Caki2 (cell line): ENCODE measurements at places on chromosomes 7 and 10. TPM values are rescaled to one million over a fixed set of nuclear protein-coding genes. Genes with fewer than 3 reads are reported as not detected.

Gene NXPH1
- total RNA-seq, result 0.14 TPM in 1 of 2 replicates, not detected in the other

Gene ARHGEF5
- total RNA-seq, result 8.7 and 10.6 TPM in 2 replicates

Gene FAM25C
- not detected in 2 replicates for total RNA-seq

Gene RGS10
- total RNA-seq, result 18.1 and 45.8 TPM in 2 replicates

Gene CLDN4
- total RNA-seq, result 326 and 414 TPM in 2 replicates

Gene OR2A42
- not detected in 2 replicates for total RNA-seq

Gene CCDC3
- not detected in 2 replicates for total RNA-seq

Gene ITGA8
- not detected in 2 replicates for total RNA-seq

Gene URGCP
- 22.0 and 30.4 TPM in 2 replicates for total RNA-seq

Gene SSC4D
- 1.1 and 11.0 TPM in 2 replicates for total RNA-seq

Gene GNGT1
- not detected in 2 replicates for total RNA-seq

Gene ZNF365
- 3.4 and 10.1 TPM in 2 replicates for total RNA-seq

Gene INA
- total RNA-seq, result not detected in 2 replicates

Gene SPDYE9
- total RNA-seq, result not detected in 2 replicates

Gene MSS51
- total RNA-seq, result 0.41 TPM in 1 of 2 replicates, not detected in the other

Gene OGDH
- total RNA-seq, result 33.4 and 56.0 TPM in 2 replicates

Gene ARMH3
- 5.6 and 7.1 TPM in 2 replicates for total RNA-seq

Gene LBX1
- total RNA-seq, result not detected in 2 replicates

Gene RAMP3
- not detected in 2 replicates for total RNA-seq

Gene C10orf62
- 0.41 TPM in 1 of 2 replicates, not detected in the other for total RNA-seq

Gene AGR3
- not detected in 2 replicates for total RNA-seq

Gene SNX10
- total RNA-seq, result 17.9 and 24.4 TPM in 2 replicates

Gene VSTM2A
- not detected in 2 replicates for total RNA-seq

Gene MINDY4
- 3.6 and 4.0 TPM in 2 replicates for total RNA-seq

Gene GJC3
- total RNA-seq, result not detected in 2 replicates

Gene OR2F2
- total RNA-seq, result not detected in 2 replicates

Gene NEUROD6
- total RNA-seq, result not detected in 2 replicates

Gene GPR15LG
- total RNA-seq, result not detected in 2 replicates

Gene SEMA3D
- not detected in 2 replicates for total RNA-seq

Gene VWC2
- not detected in 2 replicates for total RNA-seq

Gene SLC26A5
- not detected in 2 replicates for total RNA-seq

Gene PON3
- not detected in 2 replicates for total RNA-seq

Gene EFCAB10
- 1.4 and 2.3 TPM in 2 replicates for total RNA-seq

Gene TMEM196
- total RNA-seq, result not detected in 2 replicates

Gene CYP2C9
- not detected in 2 replicates for total RNA-seq

Gene LRRN3
- not detected in 2 replicates for total RNA-seq

Gene VENTX
- not detected in 2 replicates for total RNA-seq

Gene INMT
- not detected in 2 replicates for total RNA-seq

Gene NANOS1
- total RNA-seq, result 22.5 and 27.9 TPM in 2 replicates

Gene NODAL
- total RNA-seq, result not detected in 2 replicates

Gene MALRD1
- total RNA-seq, result not detected in 2 replicates

Gene CNNM1
- total RNA-seq, result 3.6 and 5.2 TPM in 2 replicates

Gene CPA5
- not detected in 2 replicates for total RNA-seq

Gene ADD3
- total RNA-seq, result 110 and 342 TPM in 2 replicates

Gene PLPP4
- 6.8 and 6.9 TPM in 2 replicates for total RNA-seq
